ENCODE measurements at places on chromosomes 7 and 10. TPM values are rescaled to one million over a fixed set of nuclear protein-coding genes. Genes with fewer than 3 reads are reported as not detected.

The ZNF479 gene
- total RNA-seq = not detected

The NUDT13 gene
- total RNA-seq = 1.6 TPM

The C10orf62 gene
- not detected for total RNA-seq

The GDF10 gene
- total RNA-seq = not detected

The OR2A42 gene
- total RNA-seq = not detected

The RINT1 gene
- total RNA-seq = 21.1 TPM

The IPMK gene
- 5.8 TPM for total RNA-seq

The IGF2BP3 gene
- 0.55 TPM for total RNA-seq

DNA sequence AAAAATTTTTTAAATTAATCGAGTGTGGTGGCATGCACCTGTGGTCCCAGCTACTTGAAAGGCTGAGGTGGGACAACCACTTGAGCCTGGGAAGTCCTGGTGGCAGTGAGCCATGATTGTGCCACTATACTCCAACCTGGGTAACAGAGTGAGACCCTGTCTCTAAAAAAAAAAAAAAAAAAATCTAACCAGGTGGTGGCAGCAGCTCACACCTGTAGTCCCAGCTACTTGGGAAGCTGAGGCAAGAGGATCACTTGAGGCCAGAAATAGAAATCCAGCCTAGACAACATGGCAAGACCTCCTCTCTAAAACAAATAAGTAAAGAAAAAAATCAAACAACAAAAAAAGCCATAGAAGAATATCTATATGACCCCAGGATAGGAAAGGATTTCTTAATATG is 3.6 kb upstream of the MYOF start:
- DNase-seq = no peak

DNA sequence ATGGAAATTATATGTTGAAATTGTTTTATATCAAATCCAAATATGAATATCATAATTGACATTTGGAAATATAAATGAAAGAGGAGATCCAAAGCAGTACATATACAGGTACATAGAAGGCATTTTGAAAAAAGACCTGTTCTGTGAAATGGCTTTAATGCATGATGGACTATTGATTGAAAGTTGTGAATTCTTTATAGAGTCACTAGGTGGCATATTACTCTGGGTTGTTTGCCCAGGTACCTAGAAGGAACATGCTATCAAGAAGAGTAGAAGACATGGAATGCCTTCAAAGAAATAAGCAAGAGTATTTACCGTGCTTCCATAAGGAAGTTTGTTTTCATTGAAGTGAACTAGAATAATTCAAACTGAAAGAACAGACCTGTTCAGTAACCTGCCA is 160.0 kb upstream of the ANK3 start:
- DNase-seq = no peak

- no peak for DNase-seq
Measured at GRCh38 chr7:141838581-141838980, 2.7 kb downstream of the PRSS37 start.

DNA sequence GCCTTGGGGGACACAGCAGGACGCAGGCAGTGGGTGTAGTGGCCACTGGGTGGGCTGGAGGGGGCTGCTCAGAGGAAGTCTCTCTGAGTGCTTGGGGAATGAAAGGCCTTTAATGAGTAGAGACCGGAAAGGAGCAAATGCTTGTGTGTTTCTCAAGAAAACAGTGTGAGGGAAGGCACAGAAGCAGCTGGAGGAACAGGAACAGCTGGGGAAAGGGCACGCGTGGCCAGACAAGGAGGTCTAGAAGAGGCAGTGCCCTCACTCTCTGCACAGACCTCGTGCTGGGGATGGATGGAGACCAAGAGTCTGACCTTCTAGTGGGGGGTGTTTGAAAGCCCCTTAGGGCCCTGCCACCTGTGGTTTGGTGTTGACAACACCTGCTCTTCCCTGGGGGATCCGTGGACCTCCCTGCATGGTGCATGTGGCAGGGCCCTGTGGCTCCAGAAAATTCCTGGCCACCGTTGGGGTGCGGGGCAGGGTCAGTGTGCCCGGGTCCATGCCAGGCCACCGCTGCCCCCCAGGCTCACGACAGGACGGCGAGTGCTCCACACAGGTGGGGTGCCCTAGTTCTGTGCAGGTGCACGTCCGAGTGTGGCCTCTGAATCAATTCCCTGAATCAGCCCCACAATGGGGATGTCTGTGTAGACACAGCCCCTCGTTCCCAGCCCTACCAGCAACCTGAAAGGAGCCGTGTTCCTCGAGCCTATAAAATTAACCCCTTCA is 25.9 kb upstream of the FAM20C start:
- DNase-seq = no peak

DNA sequence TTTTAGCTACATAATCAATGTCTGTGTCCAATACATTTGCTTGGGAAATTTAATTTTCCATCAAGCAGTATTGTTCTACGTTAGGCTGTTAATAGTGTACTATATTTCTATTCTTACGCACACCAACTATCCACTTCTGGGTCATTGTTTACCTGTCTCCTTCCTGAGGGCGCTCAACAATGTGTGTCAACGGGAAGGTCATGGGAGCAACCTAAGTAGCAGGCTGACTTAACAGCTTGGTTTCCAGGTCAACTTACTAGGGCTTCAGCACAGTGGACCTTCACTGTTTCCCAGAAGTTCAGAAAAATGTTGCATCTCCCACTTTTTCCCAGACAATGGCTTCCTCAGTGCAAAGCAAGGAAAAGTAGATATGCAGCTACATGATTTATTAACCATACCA is 13.7 kb downstream of the THSD7A start:
- DNase-seq = no peak

DNA sequence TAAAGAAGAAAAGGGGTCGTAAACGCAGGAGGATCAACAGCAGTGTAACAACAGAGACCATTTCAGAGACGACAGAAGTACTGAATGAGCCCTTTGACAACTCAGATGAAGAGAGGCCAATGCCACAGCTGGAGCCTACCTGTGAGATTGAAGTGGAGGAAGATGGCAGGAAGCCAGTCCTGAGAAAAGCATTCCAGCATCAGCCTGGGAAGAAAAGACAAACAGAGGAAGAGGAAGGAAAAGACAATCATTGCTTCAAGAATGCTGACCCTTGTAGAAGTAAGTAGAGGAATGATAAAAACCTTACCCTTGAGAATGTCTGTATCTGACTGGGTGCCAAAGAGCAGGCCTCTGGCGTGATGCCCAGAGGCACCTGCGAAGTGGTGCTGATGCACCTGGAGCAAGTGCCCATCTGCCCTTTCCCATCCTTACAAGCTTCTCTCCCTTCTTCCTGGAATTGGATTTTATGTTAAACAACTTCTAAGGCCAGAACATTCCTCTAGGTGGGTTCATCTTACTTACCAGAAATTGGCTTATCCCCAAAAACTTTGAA is 86.4 kb upstream of the SAMD8 start:
- no peak for DNase-seq

DNA sequence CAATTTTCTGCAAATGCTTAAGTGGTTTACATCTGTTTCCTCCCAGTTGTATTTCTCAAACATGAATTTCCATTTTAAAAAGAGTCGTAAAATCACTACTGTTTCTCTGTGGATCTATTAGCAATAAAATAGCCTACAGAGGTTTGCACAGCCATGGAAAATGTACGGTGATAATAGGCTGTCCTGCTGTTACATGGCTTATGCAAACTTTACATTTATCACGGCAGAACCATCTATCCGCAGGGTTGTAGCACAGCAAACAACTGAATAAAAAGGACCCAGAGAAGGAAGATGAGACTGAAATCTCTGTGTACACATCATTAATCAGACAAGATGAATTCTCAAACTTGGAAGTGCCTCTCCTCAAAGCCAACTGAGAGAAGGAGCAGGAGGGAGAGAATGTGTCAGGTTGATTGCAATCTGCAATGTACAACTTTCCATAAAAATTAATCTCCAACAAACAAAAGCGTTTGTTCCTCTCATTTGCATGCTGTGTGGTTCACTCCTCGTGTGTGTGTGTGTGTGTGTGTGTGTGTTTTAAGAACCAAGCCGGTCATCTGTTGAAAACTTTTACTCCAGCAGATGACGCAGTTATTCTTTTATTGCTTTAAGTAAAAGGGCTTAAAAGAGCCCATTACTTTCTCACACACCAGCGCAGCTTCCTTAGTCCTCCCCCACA is 279.3 kb downstream of the SKAP2 start:
- no peak for DNase-seq

- DNase-seq = no peak
Measured at GRCh38 chr10:44437840-44438511, 53.1 kb upstream of the CXCL12 start.

GRCh38 chr7:123492485-123492884 is 41.9 kb downstream of the IQUB start:
- DNase-seq = no peak

DNA sequence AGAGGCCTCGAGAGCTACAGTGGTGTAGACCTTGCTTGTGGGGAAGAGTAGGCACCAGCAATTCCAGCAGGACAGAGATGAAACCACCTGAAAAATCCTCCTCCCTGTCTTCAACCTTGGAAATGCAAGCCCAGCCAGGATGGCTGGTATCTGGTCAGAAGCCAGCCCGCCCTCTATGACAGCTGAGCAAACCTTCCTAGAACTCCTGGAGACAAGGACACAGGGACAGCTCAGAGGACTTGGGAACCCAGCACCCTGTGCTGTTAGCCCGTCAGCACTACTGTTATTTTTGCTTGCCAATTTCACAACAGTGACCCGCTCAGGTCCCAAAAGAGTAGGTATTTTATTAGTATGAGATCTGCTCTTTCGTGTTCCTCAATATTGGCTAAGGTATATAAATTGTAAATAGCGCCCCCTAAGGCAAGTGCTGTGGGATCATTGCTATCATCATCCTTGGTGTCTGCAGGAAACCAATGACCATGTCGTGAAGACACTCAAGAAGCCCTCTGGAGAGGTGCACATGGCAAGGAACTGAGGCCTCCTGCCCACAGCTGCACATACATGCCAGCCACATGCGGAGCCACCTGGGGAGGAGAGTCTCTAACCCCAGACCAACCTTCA is 156.5 kb upstream of the CHST15 start:
- no peak for DNase-seq

- DNase-seq = no peak
Measured at GRCh38 chr7:2813350-2814185, 30.5 kb downstream of the GNA12 start.

- DNase-seq = no peak
Measured at GRCh38 chr7:25545124-25546008, 317.1 kb upstream of the NPVF start.

DNA sequence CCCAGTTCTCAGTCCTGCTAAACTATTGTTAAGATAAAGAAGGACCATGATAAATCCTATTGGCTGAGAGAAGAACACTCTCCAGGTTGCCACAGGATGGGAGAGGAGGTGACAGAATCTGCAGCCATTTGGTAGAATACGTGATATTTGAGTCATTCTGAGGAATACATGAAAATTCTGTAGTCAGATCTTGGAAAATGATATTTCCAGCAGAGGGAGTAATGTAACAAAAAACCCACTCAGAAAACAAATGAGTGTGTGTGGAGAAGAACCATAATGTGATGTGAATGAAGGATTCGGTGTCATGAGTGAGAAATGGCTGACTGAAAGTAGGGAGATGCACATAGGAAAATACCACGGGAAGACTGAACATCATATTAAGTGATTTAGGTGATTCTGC is 128.5 kb upstream of the PFKP start:
- DNase-seq = no peak

DNA sequence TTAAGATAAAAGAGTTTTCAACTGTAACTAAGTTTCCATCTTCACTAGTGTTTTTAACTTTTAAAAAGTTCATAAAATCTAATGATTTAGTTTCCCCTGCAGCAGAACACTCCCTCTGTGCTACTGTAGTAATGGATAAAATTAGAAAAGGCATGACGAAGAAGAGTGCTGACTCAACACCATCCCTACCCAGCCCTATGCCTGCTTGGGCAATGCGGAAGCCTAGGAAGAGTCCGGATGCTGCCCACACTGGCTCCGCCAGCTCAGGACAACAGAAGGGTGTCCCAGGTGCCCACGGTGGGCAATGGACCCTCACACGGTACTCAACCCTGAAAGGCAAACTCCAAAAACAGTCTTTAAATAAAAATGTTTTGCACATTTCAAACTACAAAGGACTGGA is 118.2 kb downstream of the LARP4B start:
- DNase-seq = no peak

DNA sequence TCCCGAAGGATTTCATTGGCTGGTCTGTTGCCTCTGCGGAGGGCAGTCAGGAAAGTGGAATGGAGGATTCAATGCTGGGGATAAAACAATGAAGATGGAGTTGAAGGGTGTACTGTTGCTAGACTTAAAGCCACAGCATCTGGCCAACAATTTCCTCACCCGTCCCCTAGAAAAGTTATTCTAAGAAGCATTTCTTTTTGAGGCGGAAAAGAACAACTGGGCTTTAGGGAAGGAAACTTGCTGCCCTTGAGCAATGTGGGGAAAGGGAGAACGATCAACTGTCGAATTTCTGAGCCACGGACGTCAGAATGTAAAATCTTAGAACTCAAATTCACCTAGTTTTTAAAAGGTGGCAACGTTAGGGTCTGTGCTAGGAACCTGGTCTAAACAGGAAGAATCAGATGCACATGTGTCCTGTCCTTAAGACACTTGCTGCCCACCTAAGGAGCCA is 664 bp downstream of the FMC1 start:
- DNase-seq = no peak

DNA sequence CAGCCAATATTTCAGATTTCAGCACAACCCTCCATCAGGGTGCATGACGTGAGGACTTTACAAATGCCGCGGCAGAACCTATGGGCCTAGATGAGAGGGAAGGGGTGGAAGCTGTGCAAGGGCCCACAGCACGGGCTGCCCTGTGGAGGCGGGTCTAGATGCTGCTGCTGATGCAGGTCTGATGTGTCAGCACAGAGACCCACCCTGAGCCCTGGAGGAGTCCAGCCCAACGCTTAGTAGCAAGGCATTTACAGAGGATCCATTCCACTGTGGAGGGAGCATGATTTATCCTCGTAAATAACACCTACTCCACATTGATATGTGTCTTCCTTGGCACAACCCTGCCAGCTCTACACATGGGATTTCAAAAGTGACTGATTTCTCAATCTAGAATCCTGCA is 48.5 kb downstream of the MYL10 start:
- DNase-seq = no peak

DNA sequence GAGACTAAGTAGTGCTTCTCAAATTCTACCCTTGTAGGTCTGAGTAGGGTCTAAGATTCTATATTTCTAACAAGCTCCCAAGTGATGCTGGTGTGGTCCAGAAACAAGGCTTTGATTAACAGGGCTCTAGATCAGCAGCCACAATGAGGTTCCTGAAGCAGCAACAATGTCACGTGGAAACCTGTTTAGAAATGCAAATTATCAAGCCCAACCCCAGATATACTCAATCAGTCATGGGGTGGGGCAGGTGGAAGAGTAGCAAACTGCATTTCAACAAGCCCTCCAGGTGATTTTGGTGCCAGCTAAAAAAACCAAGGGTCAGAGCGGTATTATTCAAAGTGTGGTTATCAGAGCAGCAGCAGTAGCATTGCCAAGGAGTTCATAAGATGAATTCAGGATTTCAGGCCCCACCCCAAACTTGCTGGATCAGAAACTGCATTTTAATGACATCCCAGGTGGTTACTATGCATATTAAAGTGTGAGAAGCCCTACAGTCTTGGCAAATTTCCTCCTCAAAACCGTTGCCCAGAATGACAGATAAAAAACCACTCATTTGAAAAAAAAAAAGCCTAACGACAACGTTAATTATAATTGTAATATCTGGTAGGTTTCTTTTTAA is 199.2 kb downstream of the AHR start:
- DNase-seq = no peak
